ENCODE measurements at places on chromosomes 12 and 14.

GRCh38 chr14:99573000-99573330 lies 31.0 kb downstream of the CCDC85C start:
- no peak for DNase-seq

GRCh38 chr14:77184396-77185092 lies 2.9 kb downstream of the TMEM63C start:
- no peak for DNase-seq

DNA sequence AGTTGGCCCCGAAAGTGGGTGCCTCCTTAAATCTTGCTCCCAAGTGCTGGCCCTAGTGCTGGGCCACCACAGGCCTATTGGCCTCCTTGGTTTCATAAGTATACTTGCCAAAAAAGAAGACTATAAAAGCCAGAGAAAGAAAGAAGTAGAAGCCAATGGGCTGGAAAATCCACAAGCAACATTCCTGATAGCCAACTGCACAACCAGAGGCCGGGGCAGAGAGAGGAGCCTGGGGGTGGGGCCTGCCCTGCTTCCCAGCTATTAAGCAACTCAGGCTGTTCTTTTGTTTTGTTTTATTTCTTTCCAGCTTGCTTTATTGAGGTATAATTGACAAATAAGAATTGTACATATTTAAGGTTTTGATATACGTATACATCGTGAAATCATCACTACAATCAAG lies 177.2 kb upstream of the NTF3 start:
- DNase-seq, result no peak

DNA sequence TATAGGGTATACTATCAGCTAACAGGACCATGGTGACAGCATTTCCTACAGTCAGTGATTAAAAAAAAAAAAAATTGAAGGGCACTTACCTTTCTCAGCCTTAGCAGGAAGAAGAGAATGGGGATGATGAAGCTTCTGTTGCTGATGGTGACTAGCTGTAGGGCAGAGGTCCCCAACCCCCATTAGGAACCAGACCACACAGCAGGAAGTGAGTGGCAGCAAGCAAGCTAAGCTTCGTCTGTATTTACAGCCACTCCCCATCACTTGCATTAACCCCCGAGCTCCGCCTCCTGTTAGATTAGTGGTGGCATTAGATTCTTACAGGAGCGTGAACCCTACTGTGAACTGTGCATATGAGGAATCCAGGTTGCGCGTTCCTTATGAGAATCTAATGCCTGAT lies 91.3 kb upstream of the USP44 start:
- DNase-seq, result no peak

- DNase-seq, result no peak
These were observed 3.3 kb upstream of the CHURC1 start for GRCh38 chr14:64910847-64911495.

Measured in CD4-positive, alpha-beta T cell treated with Interleukin-17A for 1 hour (primary cell).